ENCODE measurements at places on chromosomes 11 and 22. TPM values are rescaled to one million over a fixed set of nuclear protein-coding genes. Genes with fewer than 3 reads are reported as not detected.

CASP5 gene
- total RNA-seq, result 1.5 TPM

ST14 gene
- total RNA-seq, result under 0.01 TPM

ISX gene
- total RNA-seq, result not detected

P2RY6 gene
- 0.72 TPM for total RNA-seq

GAL gene
- total RNA-seq, result 0.72 TPM

CHRNA10 gene
- 0.66 TPM for total RNA-seq

SLC43A3 gene
- total RNA-seq, result 70.2 TPM

MB gene
- total RNA-seq, result not detected

ARHGAP8 gene
- total RNA-seq, result under 0.01 TPM

LRRC74B gene
- not detected for total RNA-seq

TRIM51G gene
- not detected for total RNA-seq

BIK gene
- total RNA-seq, result 1.3 TPM

RAC2 gene
- 24.2 TPM for total RNA-seq

SORL1 gene
- total RNA-seq, result 1.6 TPM

GUCY1A2 gene
- total RNA-seq, result 1.6 TPM

TSGA10IP gene
- not detected for total RNA-seq

FGF4 gene
- total RNA-seq, result not detected

DGCR8 gene
- 42.8 TPM for total RNA-seq

PDGFD gene
- 1.7 TPM for total RNA-seq

PATZ1 gene
- total RNA-seq, result 25.3 TPM

RIMBP3C gene
- 0.22 TPM for total RNA-seq

IGSF9B gene
- not detected for total RNA-seq

VSIG10L2 gene
- not detected for total RNA-seq

MOGAT2 gene
- not detected for total RNA-seq

HTR3B gene
- not detected for total RNA-seq

SYT8 gene
- total RNA-seq, result not detected

All from placental pericyte (primary cell).